ENCODE measurements at places on chromosomes 7 and 10. TPM values are rescaled to one million over a fixed set of nuclear protein-coding genes. Genes with fewer than 3 reads are reported as not detected.

The IFIT2 gene
- 8.1 TPM for polyA plus RNA-seq

The NUPR2 gene
- polyA plus RNA-seq, result 2.5 TPM

The CYP3A7 gene
- polyA plus RNA-seq, result 0.53 TPM

The PHKG1 gene
- polyA plus RNA-seq, result 3.0 TPM

The ACSM6 gene
- polyA plus RNA-seq, result 0.14 TPM

The RBP4 gene
- 0.35 TPM for polyA plus RNA-seq

The CWF19L1 gene
- 31.5 TPM for polyA plus RNA-seq

The AKR1C4 gene
- not detected for polyA plus RNA-seq

The FGF8 gene
- 7.8 TPM for polyA plus RNA-seq

The CPA2 gene
- 0.58 TPM for polyA plus RNA-seq

The ERVW-1 gene
- 3.0 TPM for polyA plus RNA-seq
